ENCODE measurements at places on chromosomes 3 and 15.
A peak's percentile ranks its signal among the peaks of the same experiment; 100 is the strongest.

DNA sequence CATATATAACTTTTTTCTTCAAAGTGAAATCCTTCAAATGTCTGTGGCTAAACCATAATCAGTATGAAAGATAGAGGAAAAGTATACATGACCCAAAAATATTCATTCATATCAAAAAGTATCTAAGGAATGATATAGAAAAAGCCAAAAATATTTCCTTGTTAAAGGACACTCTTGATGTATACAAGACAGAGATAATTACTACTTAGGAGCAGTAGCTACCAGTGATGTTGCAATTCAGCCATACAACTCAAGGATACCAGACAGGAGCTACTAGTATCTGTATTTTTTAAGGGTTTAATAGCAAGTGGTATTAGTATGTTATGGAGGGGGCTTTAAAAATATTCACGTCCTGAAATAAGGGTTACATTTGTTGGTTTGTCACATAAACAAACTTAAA, 37.0 kb downstream of the FBXL22 start:
- DNase-seq = no peak

DNA sequence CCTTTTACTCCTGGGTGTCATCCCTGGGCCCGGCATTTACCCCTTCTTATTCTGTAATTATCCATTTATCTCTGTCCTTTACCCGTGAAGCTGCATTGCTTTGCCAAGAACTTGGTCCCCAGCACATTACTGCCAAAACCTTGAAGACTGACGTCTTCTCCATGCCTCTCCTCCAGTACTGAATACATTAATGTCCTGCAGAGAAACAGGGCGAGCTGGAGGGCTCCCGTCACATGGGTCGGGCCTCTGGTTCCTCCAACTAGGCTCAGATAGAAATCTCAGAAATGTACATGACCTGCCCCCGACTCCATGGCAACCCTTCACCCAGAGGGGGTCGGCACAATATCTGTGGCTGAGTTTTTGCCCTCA, 445 bp downstream of the EFCAB12 start:
- no peak for DNase-seq

- no peak for DNase-seq
Observed at GRCh38 chr3:38347421-38348200, 1.0 kb downstream of the XYLB start.

GRCh38 chr3:173395073-173395411, 2.5 kb upstream of the NLGN1 start:
- no peak for DNase-seq

DNA sequence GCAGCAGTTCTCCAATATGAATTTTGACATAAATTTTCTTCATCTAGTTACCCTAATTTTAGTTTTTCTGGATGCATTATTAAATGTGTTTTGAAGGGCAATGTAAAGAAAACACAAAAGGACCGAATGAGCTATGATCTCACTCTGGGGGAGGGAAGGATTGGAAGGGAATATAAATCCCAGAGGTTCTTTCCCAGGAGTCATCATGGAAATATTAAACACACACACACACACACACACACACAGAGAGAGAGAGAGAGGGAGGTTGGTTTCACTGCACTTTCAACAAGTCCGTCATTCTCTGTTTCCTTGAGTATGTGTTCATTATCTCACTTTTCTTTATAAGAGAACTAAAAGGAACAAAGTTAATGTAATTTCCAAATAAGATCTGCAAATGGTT, 70.7 kb upstream of the DCBLD2 start:
- no peak for DNase-seq

GRCh38 chr3:161247049-161247448, 25.9 kb downstream of the NMD3 start:
- DNase-seq = no peak

DNA sequence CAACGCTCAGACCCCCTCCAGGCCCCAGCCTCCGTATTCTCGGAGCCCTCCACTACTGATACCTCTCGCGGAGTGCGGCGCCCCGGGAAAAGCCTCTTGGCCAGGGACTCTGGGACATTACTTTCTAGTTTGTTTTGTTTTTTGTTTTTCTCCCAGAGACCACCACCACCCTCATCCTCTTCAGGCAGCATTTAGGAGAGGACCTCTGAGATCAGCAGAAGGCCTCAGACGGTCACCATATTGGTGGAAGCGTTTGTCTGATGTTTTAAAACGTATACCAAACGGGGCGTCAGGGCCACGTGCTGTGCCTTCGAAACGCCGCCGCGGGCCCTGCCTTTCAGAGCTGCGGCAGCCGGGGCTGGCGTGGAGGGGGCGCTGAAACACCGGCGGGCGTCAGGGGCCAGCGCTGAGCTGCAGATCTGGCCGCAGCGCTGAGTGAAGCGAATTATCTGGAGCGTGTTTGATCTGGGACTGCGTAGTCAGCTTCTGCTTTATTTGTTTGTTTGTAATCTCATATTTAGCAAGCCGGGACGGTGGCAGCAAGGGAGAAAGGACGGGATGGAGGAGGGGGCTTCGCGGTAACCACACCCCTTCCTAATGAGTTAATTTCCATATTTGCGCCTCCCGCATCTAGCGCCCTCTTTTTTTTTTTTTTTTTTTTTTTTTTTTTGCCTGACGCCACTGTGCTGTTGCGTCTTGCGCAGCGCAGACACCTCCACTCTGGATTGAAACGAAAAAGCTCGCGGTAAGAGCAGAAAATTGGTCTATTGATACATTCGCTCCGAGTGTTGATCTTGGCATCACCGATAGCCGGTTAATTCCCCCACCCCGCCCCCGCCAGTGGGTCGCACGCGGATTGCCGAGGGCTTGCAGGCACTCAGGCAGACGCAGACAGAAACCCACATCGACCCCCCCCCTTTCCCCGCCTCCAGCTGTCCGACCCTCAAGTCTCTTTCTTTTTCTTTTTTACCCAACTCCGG, 14.9 kb downstream of the SOX2 start:
- DNase-seq = no peak

- DNase-seq = no peak
Observed at GRCh38 chr15:53580366-53580765, 179.1 kb downstream of the WDR72 start.

GRCh38 chr3:103440539-103441203, 1005.9 kb downstream of the ZPLD1 start:
- DNase-seq = peak; percentile 11
